ENCODE measurements at places on chromosomes 6 and 20.

DNA sequence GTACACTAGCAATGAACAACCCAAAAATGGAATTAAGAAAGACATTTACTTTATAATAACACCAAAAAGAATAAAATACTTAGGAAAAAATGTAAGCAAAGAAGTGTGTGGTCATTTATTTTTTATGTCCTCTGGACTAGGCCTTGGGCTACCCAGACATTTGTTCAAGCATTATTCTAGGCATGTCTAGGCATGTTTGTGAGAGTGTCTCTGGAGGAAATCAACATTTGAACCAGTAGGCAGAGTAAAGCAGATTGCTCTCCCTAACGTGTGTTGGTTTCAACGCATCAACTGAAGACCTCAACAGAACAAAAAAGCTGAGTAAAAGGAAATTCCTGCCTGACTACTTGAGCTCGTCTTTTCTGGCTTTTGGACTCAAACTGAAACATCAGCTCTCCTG, 84.5 kb downstream of the ANKEF1 start:
- peak; percentile 55 for DNase-seq

DNA sequence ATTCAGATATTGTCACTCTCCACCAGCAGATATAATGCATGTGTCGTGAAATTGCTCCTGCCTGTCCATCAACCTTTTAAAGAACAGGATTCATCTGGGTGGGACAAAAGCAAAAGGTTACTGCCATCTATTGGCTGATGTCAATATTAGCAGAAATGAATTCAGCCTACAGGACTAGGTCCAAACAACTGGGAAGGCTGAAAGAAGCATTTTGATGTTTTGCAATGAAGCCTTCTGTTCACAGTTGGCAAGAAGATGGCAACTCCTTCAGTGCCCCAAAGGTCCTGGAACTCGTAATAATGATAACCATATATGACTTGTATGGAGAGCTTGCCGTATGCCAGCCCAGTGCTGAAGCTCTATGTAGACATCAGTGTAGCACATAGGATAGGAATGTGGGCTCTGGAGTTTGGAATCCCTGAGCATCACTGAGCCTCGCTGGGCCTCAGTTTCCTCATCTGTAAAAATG, 7.5 kb downstream of the BCAS1 start:
- peak; percentile 82 for DNase-seq

GRCh38 chr20:58670659-58671058, 19.6 kb downstream of the STX16 start:
- DNase-seq = no peak

- DNase-seq = no peak
Observed at GRCh38 chr20:23697947-23698346, 9.1 kb upstream of the CST4 start.

All from DMS53 (cell line).